PC-3 (cell line): ENCODE measurements at places on chromosomes 1 and 21. TPM values are rescaled to one million over a fixed set of nuclear protein-coding genes. Genes with fewer than 3 reads are reported as not detected.
A peak's percentile ranks its signal among the peaks of the same experiment; 100 is the strongest.

DNA sequence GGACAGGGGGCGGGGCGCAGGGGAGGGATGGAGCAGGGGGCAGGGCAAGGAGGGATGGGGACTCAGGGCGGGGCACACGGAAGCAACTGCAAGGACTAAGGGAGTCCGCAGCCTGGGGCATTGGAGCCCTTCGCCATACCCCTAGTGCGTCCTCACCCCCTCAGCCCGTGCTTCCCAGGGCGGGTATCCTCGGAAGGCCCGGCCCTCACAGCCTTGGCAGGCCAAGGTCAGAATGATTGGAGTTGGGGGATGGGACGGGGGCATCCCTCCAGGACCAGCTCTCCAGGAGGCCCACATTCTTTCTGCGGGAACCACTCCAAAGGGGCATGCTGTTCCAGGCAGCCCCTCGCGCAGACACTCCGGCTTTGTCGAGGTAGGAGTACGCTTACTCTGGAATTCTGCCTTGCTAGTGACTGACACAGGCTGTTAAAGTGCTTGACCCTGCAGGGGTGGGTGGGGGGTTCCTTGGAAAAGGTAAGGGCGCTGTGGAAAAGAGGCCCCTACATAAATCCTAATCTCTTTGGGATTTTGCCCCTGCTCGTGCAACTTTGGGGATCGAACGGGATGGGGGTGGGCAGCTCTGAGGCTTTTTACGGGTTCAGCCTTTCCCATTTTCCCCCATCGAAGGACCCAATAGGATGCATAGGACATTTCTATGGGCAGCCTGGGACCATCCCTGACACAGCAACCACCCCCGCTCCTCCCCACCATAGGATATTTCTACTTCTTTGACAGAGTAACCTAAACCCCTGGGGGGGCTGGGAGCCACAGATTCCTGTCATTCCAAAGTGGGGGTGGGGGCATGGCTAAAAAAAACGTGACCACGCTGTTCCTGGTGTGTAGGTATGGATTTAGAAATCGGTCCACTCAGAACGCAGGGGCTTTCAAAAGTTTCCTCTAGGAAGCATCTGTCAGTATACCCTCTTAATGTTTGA lies 738 bp upstream of the TRIM11 start:
- H3K27me3 ChIP-seq = no peaks in the 10 kb centered on the region
- H3K4me3 ChIP-seq = peak overlapping the region; percentile 98
- 0 out of 2 replicates have a peak overlapping the region, but pooled peaks have one; percentile 19 for H3K27ac ChIP-seq
- DNase-seq = no peak
- peaks cover 28% of the 10 kb centered on the region for H3K4me1 ChIP-seq
- H3K36me3 ChIP-seq = peaks cover 7% of the 10 kb centered on the region; the same call in 1 of the 2 replicates

DNA sequence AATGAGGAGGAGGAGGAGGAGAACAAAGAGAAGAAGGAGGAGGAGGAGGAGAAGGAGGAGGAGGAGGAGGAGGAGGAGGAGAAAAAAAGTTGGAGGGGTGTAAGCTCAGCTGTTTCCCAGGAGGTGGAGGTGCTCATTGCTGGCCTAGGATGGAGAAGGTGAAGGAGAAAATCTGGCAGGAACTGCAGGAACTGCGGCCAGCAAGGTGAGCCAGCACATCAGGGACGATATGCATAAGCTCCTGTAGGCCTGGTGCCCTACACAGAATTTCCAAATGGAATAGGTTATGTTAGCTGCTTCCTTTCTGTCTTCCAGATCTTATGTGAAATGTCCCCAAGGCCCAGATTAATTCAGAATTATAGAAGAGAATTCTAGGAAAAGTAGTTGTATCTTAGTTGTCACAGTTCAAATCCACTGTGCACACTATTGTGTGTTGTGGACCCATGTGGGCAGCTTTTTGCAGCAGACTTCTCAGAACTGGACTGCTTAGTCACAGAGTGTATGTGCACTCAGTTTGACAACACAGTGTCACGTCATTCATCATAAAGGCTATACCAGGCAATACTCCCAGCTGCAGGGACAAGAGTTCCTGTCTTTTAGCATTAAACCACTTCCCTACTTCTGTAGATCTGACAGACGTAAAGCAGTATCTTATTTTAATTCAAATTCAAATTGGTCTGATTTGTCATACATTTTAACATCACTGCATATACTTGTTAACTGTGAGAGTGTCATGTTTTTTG lies 303.7 kb downstream of the HLX start:
- H3K4me1 ChIP-seq = peaks cover 6% of the 10 kb centered on the region; the same call in 1 of the 2 replicates
- no peak overlapping the region for H3K27ac ChIP-seq
- no peak overlapping the region for H3K4me3 ChIP-seq
- H3K27me3 ChIP-seq = no peaks in the 10 kb centered on the region

DNA sequence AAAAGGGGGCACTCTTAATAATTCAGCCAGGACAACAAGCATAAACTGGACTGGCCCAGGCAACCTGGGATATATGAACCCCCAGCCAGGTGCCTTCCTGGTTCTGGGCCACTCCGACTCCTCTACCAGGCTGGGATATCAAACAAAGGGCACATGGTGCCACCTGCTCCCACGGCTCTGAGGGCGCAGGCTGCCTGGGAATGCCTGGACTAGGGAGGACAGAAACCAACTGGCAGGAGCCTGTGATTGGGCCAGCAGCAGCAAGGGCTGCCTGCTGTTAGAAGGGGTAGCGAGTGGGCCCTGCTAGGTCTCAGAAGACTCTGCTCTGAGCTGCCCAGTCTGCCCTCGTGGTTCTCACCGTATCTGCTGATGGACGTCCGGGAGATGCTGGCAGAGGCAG lies 123.2 kb upstream of the CD34 start:
- H3K27me3 ChIP-seq = no peaks in the 10 kb centered on the region
- no peaks in the 10 kb centered on the region; the same call in 1 of the 2 replicates for H3K36me3 ChIP-seq
- H3K4me1 ChIP-seq = no peaks in the 10 kb centered on the region
- no peak for DNase-seq
- no peak overlapping the region for H3K4me3 ChIP-seq

DNA sequence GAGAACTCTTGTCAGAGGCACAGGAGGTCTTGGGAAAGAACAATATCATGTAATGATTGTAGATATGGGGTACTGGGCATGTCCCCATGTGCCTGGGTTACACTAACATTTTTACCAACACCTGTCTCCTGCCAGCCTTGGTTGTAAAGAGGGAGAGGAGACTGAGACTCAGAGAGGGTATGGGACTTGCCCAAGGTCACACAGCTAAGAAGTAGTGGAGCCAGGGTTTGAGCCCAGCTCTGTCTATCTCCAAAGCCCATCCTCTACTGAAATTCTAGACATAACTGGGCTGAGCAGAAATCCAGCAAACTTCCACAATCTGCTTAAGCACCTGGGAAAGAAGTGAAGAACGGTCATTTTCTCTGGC lies 2.6 kb upstream of the THEMIS2 start:
- H3K27ac ChIP-seq = no peak overlapping the region
- H3K4me1 ChIP-seq = peaks cover 6% of the 10 kb centered on the region
- no peak overlapping the region for H3K4me3 ChIP-seq
- no peaks in the 10 kb centered on the region for H3K27me3 ChIP-seq
- no peak for DNase-seq

The GJA8 gene
- not detected in 2 replicates for total RNA-seq

The KRTAP19-1 gene
- not detected in 2 replicates for total RNA-seq

The CRP gene
- not detected in 2 replicates for total RNA-seq
